ENCODE measurements at places on chromosomes 11 and 22.

GRCh38 chr11:94741022-94741679 lies 27.0 kb upstream of the AMOTL1 start:
- DNase-seq, result peak; percentile 79

DNA sequence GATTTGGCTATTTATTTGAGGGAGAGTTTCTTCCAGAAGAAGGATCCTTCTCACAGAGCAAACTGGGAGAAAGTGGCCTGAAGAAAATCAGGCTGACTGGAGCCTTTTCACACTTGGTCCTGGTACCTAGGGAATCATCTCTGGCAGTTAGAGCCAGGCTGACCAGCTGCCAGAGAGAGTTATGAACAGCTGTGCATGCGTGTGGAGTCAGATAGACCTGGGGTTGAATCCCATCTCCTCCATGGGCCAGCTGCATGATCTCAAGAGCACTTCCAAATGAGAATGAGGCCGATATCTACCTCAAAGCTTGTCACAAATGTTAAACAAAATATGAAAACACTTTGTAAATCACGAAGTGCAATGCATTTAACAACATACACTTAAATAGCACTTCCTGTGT lies 390.0 kb downstream of the TENM4 start:
- no peak for DNase-seq

DNA sequence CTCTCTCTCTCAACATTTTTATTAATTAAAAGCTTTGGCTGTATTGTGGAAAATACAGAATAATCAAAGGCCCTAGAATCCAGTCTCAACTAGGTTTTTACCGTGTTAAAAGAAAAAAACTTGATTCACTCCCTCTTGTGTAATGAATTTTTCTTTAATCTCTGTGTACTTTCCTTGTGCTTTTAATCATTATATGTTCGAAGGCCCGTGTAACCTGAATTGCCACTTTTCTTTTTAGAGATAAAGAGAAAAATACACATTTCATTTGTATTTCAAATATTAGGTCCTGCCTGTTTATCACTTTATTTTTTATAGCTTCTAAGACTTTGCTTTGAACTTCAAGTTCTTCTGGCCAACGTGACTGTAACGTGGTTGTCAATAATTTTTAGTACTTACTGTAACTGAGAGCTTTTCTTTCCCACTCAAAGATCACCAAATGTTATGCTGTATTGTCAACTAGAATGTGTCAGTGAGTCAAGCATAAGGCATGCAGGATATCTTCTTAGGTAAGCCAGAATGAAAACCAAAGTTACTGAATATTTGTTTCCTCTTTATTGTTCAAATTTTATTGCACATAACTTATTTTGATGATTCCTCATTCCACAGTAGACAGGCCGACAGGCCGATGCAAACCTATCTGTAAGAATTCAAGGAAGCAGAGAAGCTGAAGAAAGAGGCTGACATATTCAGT lies 23.3 kb upstream of the FAR1 start:
- DNase-seq, result peak; percentile 4

- no peak for DNase-seq
These were observed 80.8 kb downstream of the SHANK2 start for GRCh38 chr11:71171576-71171975.

DNA sequence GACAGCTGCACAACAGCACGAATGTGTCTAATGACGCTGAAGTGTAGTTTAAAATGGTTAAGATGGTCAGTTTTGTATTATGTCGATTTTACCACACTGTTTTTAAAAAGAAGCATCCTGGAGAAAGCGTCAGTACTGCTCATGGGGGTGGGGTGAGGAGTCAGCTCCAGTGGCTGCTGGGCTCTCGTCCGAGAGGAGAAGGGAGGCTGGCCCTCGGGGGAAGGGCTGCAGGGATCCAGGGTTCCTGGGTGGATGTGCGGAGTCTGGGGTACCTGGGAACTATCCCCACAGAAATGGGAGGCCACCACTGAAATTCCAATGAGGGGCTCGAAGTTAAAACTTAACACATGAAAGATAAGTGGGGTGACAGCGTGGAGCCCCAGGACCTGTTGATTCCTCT lies 11.9 kb downstream of the C11orf21 start:
- no peak for DNase-seq

DNA sequence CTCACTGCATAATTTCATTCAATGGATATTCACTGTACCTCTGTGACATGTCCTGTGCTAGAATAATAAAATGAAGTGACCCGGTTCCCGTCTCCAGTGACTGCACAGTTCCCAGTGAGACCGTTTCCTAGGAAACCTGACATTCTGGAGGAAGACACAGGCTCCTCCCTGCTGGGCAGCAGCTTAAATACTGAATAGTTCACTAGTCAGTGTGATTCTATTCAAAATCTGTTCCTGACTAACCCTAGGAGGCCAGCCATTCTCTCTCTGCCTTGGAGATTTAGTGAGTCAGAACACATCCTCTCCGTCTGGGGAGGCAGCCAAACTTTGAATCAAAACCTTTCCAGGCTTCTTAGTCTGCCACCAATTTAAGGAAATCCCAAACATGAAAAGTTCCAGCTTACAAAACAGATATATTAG lies 11.3 kb downstream of the TRIM66 start:
- peak; percentile 95 for DNase-seq
